ENCODE measurements at places on chromosomes 12 and 14.

- no peak for DNase-seq
Measured at GRCh38 chr14:50116966-50117365, 594 bp upstream of the VCPKMT start.

DNA sequence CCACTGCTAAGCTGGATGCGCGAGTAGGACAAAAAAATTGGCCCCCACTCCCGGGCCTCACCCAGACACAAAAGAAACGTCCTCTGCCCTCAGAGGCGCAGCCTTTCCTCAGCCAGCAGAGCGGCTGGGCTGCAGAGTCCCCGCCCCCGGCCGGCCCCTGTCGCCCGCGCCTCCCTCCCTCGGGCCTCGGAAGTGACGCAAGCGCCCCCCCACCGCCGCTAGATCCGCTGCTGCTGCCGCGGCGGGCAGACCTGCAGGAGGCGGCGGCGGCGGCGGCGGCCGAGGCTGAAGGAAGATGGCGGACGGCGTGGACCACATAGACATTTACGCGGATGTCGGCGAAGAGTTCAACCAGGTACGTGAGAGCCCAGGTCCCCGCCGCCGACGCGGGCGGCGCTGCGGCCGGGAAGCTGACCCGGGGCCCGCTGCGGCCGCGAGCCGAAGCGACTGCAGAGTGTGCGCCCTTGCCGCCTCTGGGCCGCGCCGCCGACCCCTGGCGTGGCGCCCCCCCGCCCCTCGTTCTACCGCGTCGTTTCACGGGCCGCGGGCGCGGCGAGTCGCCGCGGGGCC is at the start of gene CPSF6:
Gene CPSF6 (plus strand): TSS at position 218 of the 570 bp plus-strand sequence. CDS start 78 bp downstream, at position 296.
- DNase-seq: peak; percentile 96

DNA sequence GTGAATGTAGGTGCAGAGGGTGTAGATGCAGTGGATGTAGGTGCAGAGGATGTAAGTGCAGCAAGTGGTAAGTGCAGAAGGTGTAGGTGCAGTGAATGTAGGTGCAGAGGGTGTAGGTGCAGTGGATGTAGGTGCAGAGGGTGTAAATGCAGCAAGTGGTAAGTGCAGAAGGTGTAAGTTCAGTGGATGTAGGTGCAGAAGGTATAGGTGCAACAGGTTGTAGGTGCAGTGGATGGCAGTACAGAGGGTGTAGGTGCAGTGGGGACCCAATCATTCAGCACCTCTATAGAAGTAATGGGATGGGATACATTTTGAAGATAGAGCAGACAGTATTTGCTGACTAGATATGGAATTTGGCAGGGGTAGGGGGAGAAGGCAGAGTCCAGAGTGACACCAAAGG is 85.0 kb downstream of the HECTD4 start:
- DNase-seq: no peak

DNA sequence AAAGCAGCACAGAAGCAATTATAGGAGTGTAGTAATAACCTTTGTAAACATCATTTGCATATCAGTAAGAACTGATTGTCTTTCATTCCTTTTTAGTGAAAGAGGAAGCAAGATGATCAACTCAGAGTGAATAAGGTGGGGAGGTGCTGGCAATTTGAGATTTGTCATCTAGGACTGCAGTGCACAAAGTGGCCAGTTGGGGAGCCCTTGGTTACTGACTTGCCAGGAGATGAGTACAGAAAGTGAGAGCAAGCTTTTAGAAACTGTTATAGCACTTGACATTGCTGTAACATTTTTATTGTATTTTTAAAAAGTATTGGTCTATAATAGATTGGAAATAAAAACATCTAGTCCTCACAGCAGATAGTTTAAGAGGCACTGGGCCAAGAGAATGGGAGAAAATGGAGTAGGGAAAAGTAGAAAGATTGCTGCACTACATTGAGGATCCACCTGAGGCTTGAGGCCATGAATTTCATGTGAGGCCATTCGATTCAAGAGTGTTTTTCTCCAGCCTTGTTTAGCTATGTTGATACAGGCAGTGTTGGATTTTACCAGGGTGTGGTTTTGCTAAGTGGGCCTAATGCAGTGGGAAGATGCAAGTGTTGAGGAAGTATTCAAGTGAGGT is 98.2 kb downstream of the SNAPC1 start:
- DNase-seq: no peak

DNA sequence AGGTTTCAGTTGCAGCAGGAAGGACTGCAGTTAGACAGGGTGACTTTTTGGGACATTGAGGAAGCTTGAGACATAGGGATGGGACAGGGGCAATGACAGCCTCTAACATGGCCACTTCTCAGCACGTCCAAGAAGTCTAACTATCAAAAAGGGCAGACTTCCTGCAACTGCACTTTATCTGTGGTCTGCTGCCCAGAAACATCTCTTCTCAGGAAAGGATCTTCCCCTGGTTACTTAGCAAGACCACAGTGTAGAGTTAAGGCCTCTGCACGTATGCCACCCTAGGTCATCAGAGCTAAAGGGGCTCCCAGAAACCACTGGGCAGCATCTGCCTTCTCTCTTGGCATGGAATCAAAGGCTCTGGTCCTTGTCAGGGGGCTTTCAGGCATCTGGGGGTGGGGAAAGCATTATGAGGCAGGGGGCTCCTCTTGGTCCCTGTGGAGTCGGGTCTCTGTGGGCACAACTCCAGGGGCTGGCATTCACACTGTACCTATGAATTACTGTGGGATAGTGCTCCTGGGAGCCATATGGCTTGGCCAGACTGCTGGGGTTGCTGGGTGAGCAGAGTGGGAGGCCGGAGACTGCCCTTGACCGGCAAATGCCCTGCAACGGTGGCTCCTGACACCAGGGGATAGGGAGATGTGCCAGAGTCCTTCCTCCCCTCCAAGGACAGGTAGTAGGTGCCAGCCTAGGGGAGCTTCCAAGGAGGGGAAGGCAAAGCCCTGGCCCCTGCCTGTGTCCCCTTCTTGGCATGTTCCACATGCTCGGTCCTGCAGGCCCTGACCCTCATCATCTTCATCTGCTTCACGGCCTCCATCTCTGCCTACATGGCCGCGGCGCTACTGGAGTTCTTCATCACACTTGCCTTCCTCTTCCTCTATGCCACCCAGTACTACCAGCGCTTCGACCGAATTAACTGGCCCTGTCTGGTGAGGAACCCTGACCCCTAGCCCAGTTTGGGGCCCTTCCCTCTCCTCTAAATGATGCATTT is 1.0 kb downstream of the CMTM5 start:
- no peak for DNase-seq

DNA sequence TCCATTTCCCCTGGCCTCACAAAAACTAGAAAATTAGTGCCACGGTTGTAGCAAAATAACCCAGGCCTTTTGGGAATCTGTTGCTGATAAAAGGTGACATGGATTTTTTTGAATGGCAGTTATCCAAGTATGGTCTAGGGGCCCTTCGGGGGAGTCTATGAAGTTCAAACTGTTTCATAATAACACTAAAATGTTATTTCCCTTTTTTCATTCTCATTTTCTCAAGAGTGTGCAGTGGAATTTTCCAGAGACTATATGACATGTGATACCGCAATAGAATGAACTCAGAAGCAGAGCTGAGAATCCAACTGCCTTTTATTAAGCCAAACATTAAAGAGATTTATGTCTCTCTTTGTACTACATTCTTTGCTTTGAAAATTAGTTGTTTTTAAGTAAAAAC is 26.9 kb downstream of the GSTZ1 start:
- no peak for DNase-seq

DNA sequence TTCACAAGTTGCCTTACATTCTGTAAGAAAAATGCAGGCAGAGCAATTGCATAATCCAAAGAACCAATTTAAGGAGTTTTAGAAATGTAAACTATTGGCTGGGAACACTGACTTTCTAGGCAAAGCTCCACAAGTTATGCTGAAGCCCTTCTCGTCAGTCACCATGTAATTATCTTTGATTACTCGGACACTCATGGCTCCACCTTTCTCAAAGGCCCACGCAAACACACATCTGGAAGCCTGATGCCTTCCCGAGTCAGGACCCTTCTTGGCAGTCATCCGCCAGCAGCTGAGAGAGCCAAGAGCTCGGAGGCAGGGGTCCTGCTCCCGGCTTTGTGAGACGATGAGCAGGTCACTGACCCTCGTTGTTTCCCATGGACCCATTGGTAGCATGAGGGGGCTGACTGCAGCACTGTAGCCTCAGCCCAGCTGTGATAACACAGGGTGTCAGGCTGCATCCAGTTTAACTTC is 202.2 kb downstream of the TMEM132D start:
- no peak for DNase-seq

GRCh38 chr12:13164921-13165616 is 31.5 kb upstream of the EMP1 start:
- no peak for DNase-seq

- DNase-seq: no peak
Measured at GRCh38 chr12:103105971-103106597, 148.6 kb downstream of the ASCL1 start.

DNA sequence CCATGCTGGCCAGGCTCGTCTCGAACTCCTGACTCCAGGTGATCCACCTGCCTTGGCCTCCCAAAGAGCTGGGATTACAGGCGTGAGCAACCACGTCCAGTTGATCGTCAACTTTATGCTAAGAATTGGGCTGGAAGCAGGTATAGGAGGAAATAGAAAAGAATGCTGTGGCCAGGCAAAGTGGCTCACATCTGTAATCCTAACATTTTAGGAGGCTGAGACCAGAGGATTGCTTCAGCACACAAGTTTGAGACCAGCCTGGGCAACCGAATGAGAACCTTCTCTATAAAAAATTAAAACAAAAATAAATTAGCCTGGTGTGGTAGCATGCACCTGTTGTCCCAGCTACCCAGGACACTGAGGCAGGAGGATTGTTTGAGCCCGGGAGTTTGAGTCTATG is 37.1 kb upstream of the SNX6 start:
- DNase-seq: no peak

- peak; percentile 53 for DNase-seq
Measured at GRCh38 chr12:3342051-3342450, 149.0 kb upstream of the PRMT8 start.

DNA sequence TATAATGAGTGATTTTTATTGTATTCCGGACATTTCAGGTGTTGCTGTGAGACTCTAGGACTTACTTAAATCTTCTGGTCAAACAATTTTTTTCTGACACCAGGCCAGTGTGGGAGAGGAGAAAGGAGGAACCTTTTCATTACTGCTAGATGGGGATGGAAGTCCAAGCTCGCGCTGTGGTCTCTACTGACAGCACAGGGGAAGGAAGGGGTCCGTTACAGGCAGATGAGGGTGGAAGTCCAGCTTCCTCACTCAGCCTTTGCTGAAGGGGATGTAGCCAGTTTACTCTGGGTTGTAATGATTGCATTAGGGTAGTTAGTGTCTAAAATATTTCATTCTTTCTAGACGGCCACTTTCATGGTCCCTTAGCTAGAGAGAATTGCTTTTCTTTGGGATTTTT is 26.3 kb upstream of the ST8SIA1 start:
- no peak for DNase-seq

- DNase-seq: no peak
Measured at GRCh38 chr12:118055865-118056773, 4.9 kb downstream of the WSB2 start.

DNA sequence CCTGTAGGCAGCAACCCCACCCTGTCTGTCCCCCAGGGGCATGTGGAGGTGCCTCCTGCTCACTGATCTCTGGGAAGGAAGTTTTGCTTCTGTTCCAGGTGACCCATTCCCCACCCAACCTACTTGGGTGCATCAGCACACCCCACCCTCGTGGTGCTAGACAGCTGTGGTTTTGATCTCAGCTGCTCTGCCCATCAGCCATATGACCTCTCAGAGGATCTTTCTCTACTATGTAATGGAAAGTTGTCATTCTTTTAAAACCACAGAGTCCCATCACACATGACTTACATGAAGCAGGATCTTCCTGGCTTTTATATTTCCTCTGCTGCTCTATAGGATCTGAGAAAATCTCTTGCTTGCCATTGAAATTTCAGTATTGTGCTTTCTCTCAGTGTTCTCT is 13.5 kb upstream of the KRT82 start:
- no peak for DNase-seq

DNA sequence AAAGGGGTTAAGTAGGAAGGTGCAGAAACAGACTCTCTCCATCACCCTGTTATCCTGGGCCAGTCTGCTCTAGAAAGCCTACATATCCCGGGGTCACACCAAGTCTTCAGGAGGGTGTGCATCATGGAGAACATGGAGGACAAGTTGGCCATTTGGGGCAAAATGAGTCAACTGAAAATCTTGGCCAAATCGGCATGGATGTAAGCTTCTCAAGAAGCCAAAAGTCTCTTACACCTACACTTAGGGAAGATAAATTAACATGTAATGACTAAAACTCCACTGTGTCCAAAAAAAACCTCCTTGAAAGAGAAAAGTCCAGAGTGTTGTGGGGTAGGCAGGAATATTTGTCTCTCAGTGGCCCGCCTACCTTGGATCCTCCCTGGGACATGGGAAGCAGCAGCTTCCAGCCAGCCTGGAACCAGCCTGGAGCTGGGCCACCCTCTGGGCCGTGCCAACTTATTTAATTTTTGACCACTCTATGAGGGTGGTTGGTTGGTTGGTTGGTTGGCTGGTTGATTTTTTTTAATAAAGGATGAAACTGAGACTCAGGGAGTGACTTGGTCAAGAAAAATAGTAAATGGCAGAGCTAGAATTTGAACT is 17.9 kb upstream of the TC2N start:
- DNase-seq: no peak

DNA sequence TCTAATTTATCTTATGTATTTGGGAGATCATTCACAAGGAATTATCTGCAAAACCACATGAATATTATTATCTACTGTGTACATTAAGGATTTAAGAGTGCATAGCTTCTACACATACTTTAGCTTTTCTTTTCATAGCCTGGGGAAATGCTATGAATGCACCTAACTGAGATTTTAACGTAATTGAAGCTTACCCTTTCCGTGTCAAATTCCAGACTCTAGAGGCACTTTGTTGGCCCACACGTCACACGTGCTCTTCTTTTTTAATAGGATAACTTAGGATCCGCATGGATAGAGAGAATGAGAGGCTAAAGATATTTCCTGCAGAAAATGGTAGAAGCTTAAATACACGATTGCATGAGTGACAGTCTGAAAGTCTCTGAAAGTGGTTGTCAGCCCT is 481.1 kb downstream of the PCNX1 start:
- no peak for DNase-seq

GRCh38 chr12:60863421-60863820 is 1267.6 kb downstream of the SLC16A7 start:
- no peak for DNase-seq

DNA sequence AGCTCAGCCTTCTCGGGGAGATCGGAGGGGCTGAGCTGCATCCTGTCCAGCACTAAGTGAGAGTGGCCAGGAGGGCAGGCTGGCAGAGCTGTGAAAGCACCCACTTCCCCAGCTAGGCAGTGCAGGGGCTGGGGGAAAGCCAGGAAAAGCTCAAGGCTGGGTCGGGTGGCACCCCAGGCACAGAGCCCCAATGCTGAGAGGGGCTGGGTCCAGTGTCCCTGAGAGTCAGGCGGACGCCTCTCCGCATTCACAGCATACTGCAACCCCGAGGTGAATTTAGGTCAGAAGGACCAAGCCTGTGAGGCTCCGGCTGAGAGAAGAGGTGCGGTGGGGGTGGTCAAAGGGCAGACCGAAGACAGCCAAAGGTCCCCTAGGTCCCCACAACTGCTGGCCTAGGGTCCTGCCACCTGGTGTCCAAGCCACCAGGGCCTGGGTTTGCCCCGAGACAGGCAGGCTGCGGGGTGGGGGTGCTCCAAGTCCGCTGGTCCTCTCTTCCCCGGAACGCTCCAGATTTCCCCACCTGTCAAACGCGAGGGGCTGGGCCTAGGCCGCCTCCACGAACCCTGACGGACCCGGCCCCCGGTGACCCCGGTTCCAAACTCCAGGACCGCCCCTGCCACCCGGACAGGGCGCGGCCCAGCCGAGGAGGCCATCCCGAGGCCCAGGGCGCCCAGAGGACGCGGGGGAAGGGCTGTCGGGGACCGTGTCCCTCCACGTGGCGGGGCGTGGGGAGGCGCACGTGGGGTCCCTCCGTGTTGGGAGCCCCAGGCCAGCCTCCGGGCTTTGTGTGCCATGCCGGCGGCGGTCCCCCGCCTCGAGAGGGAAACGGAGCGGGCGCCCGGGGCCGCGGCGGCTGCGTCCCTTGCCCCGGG is 527 bp downstream of the CAMKK2 start:
- peak; percentile 71 for DNase-seq

All from right kidney (tissue), 9 donors.